Fibroblast of skin of left biceps (primary cell): ENCODE measurements at places on chromosomes 7 and 10.
A peak's percentile ranks its signal among the peaks of the same experiment; 100 is the strongest.

- no peak for DNase-seq
These were observed 77.1 kb downstream of the CARD11 start for GRCh38 chr7:2966466-2967078.

GRCh38 chr10:90175161-90175681, 473.8 kb downstream of the KIF20B start:
- no peak for DNase-seq

DNA sequence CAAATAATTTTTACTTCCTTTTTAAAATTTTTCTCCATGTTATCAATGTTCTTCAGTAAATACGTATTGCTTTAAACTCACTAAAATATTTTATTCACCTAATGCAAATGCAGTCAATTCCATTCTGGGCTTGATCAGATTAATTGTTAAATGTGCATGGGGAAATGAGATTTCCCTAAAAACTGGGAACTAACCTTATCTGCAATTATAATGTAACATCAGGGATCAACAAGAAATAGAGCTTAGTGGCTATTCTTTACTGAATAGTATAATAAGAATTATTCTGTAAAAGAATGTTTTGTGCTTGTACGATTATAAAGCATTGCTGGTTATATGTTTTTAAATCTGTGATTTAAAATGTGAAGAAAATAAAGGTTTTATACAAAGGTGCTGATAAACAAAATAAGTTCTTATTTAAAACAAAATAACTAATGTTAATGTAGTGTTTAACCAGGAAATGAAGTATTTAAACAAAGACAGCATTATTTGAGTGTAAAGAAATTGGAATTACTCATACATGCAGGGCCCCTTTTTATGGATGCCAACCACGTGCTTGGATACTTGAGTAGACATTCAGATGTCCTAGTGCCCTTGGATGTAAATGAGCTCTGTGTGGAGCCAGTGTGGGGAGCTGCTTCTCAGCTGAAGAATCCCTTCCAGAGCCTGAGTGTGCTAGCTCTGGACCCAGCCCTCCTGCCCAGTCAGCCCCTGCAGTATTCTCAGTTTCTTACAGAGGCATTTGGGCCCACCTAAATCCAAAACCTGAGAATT, 84.2 kb downstream of the REEP3 start:
- no peak for DNase-seq

GRCh38 chr7:96126382-96126781, 195.5 kb downstream of the SLC25A13 start:
- no peak for DNase-seq

- no peak for DNase-seq
These were observed 70.9 kb downstream of the CTBP2 start for GRCh38 chr10:125089469-125089868.

- no peak for DNase-seq
These were observed 593.1 kb downstream of the SORCS1 start for GRCh38 chr10:106571192-106571946.

DNA sequence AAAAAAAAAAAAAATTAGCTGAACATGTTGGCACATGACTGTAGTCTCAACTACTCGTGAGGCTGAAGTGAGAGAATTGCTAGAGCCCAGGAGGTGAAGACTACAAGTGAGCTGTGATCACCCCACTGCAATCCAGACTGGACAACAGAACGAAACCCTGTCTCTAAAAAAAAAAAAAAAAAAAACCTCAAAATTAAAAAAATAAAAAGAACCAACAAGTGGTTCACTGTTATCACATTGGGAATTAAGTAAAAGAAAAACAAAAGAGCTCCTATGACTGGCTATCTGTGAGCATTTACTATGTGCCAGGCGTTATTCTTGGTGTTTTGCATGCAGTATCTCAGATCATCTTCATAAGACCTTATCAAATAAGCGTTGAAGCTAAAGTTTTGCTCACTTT, 66.0 kb downstream of the ANLN start:
- DNase-seq, result no peak

DNA sequence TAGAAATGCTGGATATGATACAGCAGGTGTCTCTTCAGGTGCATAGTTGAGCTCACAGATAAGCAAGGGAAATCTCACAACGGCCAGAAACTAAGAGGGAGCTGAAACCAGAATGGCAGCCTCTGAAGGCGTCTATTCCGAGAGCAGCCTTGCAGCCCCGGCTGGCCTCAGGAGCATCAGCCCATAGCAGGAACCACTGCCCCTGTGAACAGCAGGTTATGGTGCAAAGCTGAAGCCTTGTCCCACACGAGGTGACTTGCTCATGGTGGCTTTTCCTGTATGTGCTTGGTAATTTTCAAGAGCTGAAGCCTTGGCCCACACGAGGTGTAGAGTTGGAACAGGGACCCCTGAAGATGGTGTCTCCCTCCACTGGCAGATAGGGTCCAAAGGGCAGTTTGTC, 33.2 kb downstream of the BNIP3 start:
- DNase-seq, result no peak

- no peak for DNase-seq
These were observed 44.4 kb downstream of the PFKFB3 start for GRCh38 chr10:6247041-6247712.

DNA sequence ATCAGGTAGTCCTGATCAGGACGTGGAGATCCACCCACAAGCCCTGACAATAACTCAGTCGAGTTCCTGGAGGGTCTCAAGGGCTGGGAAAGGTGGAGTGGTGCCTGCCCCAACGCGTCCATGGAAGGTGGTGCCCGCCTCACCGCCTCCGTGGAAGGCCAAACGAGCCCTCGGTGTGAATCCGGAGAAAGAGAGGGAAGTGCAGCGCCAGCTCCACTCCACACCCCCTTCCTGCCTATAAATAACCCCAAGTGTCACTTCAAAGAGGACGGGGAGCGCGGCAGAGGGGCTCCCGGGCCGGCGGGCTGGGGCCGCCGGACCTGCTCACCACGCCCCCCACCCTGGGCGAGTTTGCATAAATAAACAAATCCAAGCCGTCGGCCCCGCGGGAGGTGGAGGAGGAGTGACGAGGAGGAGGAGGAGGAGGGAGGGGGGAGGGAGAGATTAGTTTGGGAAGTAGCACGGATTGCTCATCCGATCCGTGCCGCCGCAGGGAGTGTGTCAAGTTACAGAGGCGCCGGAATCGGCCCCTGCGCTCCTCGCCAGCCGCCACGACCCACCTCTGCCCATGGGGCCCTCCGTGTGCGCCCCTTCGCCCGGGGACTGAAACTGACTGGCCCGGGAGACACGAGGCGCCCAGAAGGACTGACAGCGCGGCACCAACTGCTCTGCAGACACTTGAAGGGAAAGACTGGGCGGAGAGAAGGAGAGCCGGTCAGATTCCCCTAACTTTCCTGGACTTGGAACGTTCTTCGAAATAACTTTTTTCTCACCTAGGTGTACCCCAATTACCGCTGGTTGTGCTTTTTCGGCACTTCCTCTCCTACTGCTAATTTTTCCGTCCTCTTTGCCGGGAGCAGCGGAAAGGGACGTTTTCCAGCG, at the start of gene COL13A1:
TSS of gene COL13A1 (plus strand) at position 473 of the 882 bp plus-strand sequence. CDS start 518 bp downstream, outside the sequence.
- DNase-seq, result peak; percentile 24

DNA sequence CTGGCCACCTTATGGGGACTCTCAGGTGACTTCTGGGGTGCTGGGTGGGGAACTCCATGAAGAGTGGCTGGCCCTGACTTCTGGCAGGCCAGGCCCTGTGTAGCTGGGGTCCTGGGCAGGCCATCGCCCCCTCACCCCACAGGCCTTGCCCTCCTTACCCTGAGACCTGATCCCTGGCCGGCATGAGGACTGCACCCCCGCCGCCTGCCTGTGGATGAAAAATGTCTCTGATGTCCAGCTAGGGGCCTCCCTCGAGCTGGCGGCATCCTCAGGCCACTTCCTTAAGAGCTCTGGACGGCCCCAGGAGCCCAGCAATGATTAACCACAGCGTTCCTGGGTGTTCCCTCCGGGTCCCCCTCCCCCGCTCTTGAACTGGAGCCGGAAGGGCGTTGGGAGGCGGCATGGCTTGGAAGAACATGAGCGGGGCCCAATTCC, 31.8 kb upstream of the SHH start:
- no peak for DNase-seq
